ENCODE measurements at places on chromosomes 12 and 14.

GRCh38 chr14:104263675-104264358 is 125.4 kb downstream of the KIF26A start:
- DNase-seq, result no peak

DNA sequence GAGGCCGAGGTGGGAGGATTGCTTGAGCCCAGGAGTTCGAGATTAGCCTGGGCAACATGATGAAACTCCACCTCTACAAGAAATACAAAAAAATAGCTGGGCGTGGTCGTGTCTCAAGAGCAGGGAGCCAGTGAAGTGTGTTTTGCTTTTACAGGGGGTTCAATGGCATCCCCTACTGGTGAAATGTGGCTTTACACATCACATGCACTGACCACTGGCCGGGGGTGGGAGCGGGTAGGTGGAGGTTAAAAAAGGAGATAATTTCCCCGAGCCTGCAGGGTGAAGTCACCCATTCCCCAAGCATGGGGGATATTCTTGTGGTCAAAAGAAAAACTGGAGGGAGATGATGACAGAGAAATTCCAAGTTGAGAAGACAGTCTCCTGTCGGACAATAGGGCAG is 63.6 kb upstream of the PWP1 start:
- no peak for DNase-seq

DNA sequence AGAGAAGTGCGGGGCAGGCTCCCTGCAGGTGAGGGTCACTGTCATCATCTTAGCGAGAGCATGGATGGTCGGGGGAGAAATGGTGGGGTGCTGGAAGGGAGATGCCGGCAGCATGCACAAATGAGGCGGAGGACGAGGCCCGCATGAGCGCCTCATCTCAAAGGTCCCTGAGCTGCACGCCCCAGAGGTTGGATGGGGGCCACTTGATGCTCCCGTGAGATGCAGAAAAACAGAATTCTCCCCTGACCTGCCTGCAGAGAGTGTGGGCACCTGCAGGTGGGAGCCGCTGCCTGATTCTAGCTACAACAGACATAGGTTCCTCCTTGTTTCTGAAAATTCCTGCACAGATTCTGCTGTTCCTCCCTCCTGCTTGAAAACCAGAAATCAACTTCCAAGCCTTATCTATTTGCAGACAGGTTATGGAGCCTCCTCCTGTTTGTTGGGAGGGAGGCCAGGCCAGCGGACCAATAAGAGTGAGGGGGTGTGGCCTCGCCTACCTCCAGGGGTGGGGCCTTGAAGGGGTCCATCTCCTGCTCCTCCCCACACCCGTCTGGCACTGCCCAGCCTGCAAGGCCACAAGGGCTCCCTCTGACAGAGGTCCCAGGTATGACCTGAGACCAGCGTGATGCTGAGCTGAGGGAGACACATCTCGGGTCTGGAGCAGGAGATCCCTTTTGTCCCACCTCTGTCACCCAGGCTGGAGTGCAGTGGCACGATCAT is 67.2 kb downstream of the KDM2B start:
- DNase-seq, result no peak

DNA sequence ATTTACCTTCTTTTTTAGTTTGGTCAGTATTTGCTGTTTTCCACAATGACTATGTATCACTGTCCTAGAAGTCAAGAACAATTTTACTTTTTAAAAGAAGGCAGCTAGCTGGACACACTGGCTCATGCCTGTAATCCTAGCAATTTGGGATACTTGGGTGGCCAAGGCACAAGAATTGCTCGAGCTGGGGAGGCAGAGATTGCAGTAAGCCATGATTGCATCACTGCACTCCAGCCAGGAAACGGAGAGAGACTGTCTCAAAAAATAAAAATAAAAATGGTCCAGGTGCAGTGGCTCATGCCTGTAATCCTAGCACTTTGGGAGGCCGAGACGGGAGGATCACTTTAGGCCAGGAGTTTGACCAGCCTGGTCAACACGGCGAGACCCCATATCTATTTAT is 28.3 kb downstream of the MDM1 start:
- no peak for DNase-seq

DNA sequence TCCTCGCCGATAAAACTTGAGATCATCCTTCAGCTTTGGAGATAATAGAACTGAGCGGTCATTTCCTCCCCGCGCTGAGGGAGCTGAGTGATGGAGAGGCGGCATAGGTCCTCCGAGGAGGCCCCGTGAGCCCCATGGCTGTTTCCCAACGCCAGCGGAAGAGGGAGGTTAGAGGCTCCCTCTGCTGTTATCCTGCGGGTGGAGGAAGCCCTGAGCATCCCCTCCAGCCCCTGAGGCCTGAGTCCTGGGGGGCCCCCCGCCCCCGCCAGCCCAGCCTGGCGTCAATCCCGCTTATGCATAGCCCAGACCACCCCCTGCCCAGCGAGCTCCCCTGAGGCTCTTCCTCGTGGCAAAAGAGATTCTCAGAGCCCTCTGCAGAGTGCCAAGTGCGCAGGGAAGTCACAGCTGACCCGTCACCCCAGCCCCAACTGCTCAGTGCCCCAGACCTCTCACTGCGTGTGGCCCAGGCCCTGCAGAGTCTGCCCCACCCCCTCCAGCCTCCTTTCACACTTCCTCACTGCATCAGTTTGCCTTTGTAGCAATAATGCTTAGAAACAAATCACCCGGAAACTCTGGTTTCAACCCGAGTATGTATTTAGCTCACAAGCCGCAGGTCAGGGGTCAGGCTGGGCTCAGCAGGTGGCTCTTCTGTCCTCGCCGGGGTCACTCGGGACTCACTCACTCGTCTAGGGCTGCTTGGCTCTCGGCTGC is 44.7 kb upstream of the GALNT9 start:
- no peak for DNase-seq

- peak; percentile 16 for DNase-seq
Observed at GRCh38 chr14:31926123-31926522, 151.0 kb upstream of the ARHGAP5 start.

GRCh38 chr14:95257521-95257920 is 62.2 kb downstream of the CLMN start:
- DNase-seq, result no peak

DNA sequence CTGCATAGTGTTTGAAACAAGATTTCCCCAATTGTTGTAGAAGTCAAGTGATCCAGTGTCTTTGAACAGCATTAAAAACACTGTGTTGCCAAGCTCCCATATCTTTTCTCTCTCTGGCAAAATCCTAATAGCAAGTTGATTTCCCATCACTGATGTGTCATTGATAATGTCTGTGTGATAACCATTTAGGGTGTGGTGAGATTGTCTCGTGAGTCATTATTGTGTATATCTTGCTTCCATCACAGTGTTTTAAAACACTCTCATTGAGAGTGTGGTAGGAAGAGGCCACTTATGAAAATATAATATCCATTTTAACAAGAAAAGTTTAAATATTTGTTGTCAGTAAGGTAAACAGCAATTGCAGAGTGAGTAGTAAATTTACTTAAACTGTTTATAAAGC is 74.7 kb downstream of the PRORP start:
- no peak for DNase-seq

DNA sequence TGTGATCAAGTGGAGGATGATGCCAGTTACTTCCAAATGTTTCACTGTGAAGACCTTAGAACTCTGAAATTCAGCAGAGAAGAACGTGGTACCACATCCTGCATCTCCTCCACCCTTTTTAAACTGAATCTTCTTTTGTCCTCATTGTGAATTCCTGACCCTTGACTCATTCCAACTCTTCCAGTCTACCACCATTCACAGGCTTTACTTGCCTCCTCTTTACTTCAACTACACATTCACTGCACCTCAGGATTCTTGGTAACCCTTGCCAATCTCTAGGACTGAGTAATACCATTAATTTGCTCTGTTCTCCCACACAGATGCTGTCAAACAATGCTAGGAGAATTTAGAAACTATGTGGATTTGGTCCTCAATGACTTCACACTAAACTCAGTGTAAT is 37.3 kb downstream of the PPP1R12A start:
- DNase-seq, result peak; percentile 82
